Activated naive CD4-positive, alpha-beta T cell treated with Interleukin-2 at 50 U/mL for 16 hours (primary cell): ENCODE measurements at places on chromosomes 3 and 15.
A peak's percentile ranks its signal among the peaks of the same experiment; 100 is the strongest.

GRCh38 chr3:17535274-17535673, 207.2 kb downstream of the TBC1D5 start:
- no peak for DNase-seq

DNA sequence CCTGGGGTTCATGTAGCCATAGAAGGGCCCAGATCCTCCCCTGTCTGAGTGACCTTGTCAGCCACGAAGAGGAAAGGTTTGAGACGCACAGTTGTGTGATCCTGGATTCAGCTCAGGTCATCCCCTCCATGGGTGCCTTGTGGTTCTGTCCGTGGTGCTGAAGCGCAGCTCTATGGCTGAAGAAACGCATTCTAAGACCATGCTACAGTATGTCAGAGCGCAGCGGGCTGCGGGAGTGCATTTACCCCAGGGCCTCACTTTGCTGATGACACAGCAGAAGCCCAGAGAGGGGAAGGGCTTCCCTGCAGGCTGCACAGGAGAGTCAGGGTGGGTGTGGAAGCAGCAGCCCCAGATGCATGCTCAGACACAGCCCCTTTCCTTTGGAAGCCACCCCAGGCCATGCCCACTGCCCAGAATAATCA, 68.8 kb upstream of the IQSEC1 start:
- peak; percentile 10 for DNase-seq

DNA sequence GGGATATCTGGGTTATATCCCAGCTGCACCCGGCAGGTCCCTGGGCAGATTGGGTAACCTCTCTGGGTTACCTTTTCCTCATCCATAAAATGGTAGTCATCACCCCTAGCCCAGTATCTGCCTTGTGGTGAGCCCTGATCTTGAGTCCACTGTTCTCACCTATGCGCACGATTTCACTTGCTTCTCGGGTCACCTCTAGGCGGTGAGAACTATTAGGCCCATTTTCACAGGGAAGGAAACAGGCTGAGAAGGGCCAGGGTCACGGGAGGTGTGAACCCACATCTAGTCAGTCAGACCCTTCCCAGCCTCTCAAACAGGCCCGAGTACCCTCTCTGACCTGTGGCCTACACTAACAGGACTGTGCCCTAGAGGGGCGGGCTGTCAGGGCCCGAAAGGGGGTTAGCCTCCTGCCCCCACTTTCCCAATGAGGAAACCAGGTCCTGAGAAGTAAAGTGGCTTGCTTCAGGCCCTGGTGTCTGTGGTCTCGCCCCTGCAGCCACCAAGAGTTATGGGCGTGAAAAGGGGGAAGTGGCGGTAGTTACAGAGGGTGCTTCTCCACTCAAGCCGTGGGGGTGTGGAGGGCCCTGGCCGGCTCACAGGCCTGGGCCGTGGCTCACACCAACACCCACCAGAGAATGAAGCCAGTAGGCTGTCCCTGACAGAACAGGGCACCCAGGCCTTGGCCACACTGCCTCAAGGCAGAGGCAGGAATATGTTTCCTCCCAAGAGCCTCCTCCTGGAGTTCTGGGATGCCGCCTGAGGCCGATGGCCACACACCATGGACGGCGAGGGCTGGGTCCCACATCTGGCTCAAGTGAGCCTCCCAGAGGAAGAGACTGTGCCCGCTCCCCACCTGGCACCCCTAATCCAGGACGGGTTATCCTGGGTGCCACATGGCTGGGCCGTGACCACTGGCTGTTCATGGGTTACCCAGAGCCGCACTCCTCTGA, 19.5 kb downstream of the PSTPIP1 start:
- no peak for DNase-seq

DNA sequence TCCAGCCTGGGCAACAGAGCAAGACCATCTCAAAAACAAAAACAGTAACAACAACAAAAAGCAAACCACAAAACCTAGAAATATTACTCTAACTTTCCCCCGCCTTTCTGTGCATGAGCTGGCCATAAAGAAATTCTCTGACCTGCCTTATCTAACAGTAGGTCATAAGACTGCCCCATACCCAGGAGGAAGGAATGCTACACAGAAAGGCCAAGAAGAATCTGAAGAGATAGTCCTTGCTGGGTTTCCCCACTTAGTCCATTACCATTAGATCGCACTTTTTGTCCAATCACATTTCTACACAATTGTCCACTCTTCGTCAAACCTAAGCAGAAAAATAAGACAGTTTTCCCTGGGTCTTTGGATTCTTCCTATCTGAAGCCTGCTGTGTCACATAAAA, 23.5 kb downstream of the CIAO2A start:
- no peak for DNase-seq

GRCh38 chr15:67145710-67146109, 80.3 kb downstream of the SMAD3 start:
- no peak for DNase-seq

DNA sequence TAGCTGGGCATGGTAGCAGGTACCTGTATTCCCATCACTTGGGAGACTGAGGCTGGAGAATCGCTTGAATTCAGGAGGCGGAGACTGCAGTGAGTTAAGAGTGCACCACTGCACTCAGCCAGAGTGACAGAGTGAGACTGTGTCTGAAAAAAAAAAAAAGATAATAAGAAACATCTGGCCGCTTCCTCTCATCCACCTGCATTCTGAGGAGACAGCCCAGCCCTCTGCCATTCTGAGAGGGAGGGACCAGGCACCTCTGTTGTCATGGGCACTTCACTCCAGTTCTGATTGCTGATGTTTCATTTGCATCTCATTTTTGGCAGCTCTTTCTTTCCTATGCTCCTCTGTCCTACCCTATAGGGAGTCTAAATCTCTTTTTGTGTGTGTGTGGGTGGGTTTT, 36.4 kb upstream of the GSK3B start:
- no peak for DNase-seq

DNA sequence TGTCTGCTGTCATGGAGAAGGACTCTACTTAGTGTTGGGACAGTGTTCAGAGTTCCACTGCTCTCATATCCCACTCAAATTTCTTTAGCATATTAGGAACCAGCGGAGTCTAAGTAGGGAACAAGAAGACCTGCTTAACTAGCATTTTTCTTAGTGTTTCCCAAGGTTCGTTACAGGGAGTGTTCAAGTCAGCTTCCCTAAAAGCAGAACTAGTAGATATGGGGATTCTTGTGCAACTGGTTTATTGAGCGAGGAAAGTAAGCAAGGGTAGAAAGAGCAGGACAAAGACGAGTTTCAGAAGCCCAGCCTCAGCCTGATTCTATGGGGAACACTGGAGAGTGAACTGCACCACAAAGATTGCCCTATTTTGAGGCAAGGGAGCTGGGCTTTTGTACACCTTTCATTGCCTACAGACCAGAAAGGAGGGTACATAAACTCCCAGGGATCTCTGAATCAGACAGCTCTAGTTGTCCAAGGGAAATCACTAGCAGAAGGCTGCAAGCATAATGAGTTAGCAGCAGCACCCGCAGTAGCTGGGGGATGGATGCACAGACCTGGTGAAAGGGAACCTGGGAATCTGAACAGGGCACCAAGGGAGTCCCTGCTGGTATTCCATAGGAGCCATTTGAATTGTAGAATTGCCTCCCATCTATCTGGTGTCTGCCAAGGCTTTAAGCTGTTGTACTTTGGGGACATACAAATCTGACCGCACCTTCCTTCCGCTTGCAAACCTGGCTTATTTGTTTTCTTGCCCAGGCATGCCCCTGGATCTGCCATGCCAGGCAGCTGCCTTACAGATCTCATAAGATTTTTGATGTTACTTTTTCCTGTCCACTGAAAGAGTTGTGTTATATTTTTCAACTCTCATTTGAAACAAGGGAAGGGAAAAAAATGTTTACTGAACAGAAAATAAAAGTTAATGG, 15.1 kb downstream of the CMTM7 start:
- no peak for DNase-seq

DNA sequence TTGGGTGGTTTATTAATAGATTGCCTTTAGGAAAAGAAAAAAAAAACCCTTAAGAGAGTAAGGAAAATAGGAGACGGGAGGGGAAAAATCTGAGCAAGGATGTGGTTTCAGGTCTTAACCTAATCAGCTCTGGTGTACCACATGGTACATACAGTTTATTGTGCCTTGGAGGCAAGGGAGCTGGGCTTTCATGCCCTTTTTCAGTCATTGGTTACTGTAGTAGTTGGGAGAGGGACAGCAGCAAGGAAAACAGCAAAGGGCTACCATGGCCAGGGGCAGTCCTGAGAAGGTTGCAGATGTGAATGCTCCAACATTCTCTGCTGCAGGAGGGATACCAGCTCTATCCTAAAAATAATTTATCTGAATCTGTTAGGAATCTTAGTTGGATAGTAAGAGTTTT, 5.9 kb downstream of the CMC1 start:
- DNase-seq, result no peak

DNA sequence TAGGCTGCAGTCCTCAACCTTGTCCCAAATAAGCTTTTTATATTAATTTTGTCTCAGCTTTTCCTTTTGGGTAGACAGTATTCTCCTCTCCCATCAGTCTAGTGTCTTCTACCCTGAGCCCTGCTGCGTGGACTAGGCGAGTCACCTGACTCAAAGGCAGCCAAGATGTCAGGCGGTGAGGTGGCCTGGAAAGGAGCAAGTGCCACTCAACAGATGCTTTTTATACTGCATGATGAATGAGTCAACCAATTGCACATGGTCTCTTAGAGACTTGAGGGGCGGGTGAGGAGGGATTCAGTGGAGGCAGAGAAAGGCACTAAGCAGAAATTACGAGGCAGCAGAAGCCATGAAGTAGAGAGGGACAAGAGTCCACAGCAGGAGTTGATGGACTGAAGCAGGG, 95.9 kb downstream of the FRMD4B start:
- no peak for DNase-seq

DNA sequence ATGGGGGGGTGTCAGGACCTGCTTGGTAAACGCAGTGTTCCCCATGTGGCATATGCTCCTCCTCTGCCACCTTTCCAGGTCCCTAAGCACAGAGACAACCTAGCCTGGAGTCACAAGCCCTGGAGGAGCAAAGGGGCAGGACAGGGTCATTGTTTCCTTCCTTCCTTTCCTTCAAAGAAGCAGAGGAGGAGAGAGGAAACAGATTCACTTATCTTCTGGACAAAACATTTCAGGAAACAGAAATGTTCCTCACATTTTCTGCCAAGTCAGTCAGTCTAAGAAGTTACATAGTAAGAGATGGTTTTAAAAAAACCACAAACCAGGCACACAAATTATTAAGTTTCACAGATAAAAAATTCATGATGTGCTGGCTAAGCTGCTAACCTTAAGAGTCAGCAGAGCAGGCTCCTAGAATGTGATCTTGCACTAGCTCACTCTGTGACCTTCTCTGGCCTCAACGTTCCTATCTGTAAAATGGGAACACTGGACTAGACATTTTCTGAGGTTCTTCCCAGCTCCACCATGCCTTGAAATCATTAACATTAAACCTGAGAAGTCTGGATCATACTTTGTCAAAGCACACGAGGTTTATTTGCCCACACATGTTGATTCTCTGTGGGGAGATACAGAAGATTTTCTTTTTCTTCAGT, 47.9 kb downstream of the ATP13A5 start:
- no peak for DNase-seq

DNA sequence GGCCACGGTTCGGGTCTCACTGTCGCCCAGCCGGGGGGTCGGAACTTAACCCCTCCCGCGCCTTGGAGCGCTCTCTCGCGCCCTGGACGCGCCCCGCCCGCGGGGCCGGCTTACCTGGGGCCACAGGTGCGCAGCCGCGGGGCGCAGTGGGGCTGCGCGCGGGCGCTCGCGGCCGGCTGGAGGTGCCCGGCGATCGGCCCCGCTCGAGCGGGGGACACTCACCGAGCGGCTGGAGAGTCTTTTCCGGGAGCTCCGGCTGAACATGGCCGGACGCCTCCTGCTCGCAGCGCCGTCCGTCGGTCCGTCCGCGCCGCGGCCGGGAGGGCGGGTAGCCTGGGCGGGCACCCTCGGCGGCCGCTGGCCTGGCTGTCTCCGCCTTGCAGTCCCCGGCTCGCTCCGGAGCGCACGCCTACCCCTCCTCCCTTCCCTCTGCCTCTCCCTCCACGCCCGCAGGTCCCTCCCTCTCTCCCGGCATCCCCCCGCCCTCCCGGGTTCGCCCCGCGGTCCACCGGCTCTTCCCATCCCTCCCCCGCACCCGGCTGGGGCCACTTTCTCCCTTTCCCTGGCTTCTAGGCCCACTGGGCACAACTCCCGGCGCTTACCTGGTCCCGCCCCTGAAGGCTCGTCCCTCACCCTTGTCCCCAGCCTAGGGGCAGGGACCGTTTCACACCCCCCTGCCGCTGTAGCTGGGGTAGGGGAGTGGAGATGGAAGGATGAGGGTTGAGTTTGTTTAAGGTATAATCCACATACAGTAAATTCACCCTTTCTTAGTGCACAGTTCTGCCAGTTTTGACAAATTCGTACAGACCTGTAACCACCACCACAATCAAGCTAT, 220.1 kb upstream of the PRICKLE2 start:
- no peak for DNase-seq

- no peak for DNase-seq
Measured at GRCh38 chr3:38722781-38723568, 73.5 kb upstream of the SCN5A start.

GRCh38 chr3:16511681-16512434, 1.6 kb downstream of the RFTN1 start:
- DNase-seq, result peak; percentile 79

- no peak for DNase-seq
Measured at GRCh38 chr15:100043692-100044091, 298.1 kb downstream of the ADAMTS17 start.

DNA sequence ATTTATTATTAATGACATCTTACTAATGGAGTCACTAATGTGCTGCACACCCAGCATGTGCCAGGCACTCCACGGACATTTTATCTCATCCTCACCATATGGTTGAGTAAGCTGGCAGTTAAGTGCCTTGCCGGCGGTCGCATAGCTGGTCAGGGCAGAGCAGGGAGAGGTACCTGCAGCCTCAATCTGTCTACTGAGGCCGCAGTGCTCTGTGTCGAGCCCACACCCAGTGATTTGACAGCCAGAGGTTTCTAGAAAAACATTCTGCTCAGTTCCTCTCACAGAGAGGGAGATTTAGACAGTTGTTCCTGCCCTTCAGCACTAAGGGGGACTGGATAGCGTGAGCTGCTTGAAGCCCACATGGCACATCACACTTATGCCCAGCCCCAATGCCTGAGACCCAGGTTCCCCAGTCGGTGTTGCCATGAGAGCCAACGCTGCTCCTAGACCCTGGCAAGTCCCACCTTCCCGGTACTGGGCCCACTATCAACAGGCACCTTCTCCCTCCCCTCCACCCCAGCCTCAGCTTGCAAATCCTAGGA, 2.6 kb downstream of the LIPC start:
- DNase-seq, result no peak

GRCh38 chr3:133050891-133051290, 12.7 kb downstream of the TMEM108 start:
- no peak for DNase-seq

GRCh38 chr15:38652183-38652794, 87.7 kb upstream of the RASGRP1 start:
- DNase-seq, result no peak

- DNase-seq, result no peak
Measured at GRCh38 chr15:90160781-90161727, 40.1 kb upstream of the SEMA4B start.

- DNase-seq, result no peak
Measured at GRCh38 chr15:36814105-36814504, 234.7 kb downstream of the CDIN1 start.

DNA sequence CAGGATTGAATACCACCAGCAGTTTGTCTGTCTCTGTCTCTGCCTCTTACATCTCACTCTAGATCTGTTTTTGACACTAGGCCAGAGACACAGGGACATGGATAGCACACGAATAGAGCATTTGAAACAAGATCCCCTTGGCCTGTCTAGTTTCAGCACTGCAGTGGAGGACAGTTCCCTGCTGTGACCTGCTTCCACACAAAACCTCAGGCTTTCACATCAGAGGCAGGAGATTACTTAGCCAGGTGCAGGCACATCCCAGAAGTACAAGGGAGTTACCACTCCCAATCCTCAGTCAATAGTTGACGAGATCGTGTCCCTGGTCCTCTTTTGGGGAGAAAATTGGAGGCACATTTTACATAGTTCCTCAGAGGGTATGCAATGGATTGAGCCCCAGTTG, 34.0 kb upstream of the CCK start:
- DNase-seq, result no peak
